Tibial artery (tissue), 4 donors: ENCODE measurements at places on chromosomes 3 and 15.

DNA sequence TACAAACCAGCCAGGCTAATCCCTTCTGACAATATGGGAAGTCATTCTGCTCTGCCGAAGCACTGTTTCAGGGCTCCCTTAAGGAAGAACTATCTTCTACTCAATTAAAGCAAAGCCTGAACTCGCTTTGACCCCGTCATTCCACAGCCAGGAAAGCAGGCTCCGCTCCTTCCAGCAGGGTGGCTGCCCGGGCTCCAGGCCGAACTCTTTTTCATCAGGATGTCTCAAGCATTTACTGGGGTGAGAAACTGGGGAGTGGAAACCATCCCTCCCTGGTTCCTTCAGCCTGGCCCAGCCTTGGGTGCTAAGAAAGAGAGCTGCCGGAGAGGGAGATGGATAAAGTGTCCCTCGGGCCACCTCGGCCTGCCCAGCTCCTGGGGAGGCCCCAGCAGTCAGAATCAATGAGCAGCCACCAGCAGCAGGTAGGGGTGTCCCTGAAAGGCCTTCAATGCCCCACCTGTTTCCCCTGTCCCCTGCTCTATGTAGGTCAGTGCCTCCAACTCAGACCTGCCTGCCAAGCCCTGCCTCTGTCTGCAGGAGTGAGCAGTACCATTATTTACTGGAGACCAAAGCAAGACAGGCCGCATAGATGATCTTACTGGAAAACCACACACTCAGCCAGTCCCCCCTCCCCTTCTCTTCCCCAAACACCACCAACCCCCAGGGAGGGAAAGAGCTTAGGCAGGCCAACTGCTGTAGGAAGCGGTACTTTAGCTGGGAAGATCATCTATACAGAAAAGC, 225.6 kb upstream of the TLE3 start:
- peak; percentile 78 for DNase-seq

GRCh38 chr3:40780291-40780924, 255.6 kb downstream of the ZNF621 start:
- peak; percentile 91 for DNase-seq

- DNase-seq = no peak
Measured at GRCh38 chr3:146747928-146748327, 142.8 kb upstream of the PLSCR5 start.

GRCh38 chr3:181610083-181610972, 101.4 kb upstream of the SOX2 start:
- DNase-seq = no peak

DNA sequence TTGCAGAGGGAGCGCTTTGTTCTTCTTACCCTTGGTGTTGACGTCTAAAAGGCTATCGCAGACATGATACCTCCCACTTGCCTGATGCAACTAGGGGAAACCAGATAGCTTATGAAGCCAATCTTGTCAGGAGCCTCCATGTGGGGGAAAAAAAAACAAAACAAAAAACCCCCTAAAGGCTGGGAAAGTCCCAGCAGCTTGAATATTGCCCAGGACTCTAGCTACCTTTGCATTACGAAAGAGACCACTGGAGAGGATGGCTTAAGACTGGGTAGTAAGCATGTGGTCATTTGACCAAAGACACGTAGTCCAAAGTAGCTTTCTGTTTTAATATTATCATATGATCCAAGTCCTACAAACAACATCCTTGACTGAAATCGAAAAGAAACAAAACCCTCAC, 120.7 kb upstream of the WNT5A start:
- DNase-seq = no peak

DNA sequence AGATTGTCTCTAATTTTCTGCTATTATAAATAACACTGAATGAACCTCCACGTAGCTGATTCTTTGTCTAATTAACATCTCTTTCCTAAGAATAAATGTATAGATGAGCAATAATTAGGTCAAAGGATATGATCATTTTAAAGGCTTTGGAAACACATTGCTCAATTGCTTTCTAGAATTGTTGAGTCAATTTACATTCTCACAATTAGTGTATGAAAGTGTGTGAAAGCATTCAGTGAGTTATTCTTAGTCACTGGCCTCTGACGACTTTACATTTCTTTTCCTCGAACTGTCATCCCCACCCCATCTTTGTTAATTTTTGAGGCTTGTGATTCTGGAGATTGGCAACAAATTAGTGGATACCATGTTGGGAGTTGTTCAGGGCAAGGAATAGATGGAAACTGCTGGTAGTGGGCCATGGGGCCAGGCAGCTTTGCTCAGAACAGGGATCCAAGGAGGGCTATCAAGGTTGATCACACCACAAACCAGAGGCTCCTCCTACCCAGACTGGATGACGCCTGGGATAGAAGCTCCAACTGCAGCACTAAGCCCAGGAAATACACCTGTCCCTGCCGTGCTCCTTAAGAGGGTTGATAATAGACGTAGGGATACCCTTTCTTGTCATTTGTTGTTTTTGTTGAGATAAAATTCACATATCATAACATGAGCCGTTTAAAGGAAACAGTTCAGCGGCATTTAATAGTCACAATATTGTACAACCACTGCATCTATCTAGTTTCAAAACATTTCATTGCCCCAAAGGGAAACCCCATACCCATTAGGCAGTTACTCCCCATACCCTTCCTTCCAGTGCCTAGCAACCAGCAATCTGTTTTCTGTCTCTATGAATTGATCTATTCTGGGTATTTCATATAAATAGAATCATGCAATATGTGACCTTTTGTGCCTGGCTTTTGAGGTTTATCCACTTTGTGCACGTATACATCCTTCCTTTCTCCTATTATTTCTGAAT, 27.9 kb downstream of the EIF1B start:
- DNase-seq = no peak

DNA sequence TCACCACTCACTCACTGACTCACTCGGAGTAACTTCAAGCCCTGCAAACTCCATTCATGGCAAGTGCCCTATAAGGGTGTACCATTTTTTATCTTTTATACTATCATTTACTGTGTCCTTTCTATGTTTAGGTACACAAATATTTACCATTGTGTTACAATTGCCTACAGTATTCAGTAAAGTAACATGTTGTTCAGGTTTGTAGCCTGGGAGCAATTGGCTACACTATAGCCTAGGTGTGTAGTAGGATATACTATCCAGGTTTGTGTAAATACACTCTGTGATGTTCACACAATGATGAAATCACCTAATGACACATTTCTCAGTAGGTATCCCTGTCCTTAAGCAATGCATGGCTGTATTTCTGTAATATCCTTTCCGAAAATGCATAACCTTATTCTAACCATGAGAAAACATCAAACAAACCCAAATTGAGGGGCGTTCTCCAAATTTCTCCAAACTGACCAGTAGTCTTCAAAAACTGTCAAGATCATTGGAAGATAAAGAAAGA, 17.9 kb upstream of the CNOT10 start:
- DNase-seq = no peak

- no peak for DNase-seq
Measured at GRCh38 chr15:91857224-91857585, 3.7 kb downstream of the SLCO3A1 start.

GRCh38 chr3:160291290-160291908, 66.2 kb downstream of the C3orf80 start:
- no peak for DNase-seq

DNA sequence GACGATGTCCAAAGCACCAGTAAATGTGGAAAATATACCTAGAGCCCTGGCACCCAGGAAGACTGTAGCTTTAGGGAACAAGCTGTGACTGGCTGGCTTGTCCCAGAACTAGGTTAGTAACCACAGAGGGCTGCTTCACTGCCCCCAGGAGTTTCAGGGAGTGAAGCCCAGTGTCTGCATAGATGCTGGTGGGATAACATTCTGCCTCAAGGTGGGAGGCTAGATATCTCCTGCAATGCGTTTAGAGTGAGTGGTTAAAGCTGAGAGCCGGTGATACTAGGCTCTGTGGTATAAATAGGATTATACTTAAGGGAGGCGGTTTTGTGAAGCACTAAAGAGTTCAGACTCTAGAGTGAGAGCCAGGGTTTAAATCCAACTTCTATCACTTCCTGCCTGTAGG, 11.7 kb upstream of the CP start:
- DNase-seq = no peak

- DNase-seq = no peak
Measured at GRCh38 chr15:29091666-29092065, 178.0 kb downstream of the NSMCE3 start.

DNA sequence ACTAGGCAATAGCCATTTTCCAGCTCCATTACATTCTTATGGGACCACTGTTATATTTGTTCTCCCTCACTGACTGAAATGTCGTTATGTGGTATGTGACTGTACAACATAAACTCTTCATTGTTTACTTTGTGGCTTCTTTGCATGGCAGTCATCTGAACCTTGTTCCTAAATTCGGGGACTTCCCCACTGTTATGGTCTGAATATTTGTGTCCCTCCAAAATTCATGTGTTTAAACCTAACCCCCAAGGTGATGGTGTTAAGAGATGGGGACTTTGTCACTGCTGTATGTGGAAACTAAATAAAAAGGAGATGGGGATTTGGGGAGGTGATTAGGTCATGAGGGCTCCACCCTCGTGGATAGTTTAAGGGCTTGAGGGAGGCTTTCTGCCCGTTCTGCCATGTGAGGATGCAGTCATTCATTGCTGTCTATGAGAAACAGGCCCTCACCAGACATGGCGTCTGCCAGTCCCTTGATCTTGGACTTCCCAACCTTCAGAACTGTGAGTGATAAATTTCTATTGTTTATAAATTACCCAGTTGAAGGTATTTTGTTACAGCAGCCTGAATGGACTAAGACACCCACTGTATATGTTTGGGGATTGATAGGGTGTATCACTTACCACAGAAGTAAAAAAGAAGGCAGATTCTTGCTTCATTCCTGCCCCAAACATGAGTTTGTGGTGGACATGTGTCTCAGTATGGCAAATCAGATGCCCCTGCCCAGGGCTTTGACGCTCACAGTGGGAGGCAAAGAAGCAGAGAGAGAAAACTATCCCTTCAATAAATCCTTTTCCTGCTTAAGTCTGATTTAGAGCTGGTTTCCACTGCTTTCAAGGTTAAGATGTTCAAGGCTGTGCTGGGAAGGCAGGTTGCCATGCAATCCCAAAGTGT, 138.0 kb upstream of the UBE2E1 start:
- DNase-seq = no peak

DNA sequence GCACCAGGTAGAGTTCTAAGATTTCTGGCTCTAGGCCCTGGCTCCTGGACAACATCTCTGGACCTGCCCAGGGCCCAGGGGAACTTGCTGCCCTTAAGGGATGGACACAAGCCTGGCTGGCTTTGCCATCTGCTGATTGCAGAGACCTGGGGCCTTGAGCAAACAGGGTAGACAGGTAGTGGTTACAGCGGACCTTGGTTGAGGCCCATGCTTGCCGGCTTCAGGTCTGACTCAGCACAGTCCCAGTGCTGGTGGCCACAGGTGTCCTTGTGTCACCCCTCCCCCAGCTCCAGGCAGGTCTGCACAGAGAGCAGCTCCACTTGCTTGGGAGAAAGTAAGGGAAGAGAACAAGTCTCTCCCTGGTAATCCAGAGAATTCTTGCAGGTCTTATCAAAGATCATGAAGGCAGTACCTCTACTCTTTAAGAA, 15.9 kb upstream of the ACTL6A start:
- no peak for DNase-seq

- DNase-seq = no peak
Measured at GRCh38 chr3:185270262-185270955, 16.6 kb upstream of the EHHADH start.

DNA sequence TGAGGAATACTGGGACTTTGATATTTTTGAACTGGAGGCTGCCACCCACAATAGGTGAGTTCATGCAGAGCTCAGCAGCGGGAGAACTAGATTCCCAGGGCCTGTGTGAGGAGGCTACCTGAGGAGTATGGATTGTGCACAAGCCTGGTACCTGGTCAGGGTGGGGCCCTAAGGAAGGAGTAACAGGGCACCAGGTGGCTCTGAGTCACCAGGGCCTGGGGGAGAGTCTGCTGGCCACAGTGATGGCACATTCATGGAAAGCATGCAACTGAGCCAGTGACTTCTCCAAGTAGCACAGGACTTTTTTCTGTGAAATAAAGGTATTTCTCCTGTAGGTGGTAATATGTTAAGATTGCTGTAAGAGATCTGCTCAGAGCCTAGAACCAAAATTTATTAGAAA, 134.4 kb downstream of the PDE8A start:
- DNase-seq = no peak
